ENCODE measurements at places on chromosomes 2 and 18.

- no peak for DNase-seq
These were observed 92.2 kb downstream of the STPG4 start for GRCh38 chr2:47062681-47063537.

DNA sequence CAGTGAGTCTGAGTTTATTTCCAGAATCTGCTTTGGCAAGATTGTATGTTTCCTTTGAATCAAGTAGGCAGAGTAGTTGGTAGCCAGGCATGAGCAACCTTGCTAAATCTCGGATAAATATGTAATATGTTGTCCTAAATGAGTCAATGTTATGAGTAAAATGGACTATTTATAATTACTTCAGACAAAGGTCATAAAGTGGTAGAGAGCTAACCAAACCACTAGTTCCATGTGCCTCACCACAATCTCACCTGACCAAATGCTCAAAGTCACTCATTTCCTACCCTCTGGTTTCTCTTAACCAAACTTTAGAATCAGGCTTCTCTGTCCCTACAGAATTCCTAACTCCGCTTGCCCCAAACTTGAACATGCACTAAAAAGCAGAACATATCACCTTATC lies 261.2 kb upstream of the FSIP2 start:
- no peak for DNase-seq

DNA sequence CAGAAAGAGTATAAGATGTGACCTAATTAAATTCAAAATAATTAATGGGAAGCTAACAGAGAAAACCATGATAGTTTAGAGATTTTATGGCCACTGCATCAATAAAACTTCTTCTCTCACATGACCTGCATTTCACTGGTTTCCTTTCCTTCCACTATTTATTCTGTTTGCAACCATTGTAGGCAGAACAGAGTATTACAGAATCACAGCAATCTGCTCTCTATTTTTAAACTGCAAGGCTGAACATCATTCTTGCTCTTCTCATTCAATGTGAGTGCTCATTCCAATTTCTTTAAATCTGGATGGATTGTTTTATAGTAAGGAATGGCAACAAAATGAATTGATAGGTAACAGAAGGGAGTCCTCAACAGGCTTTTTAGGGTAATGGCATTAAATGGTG lies 715.5 kb upstream of the RAB6C start:
- DNase-seq = no peak

DNA sequence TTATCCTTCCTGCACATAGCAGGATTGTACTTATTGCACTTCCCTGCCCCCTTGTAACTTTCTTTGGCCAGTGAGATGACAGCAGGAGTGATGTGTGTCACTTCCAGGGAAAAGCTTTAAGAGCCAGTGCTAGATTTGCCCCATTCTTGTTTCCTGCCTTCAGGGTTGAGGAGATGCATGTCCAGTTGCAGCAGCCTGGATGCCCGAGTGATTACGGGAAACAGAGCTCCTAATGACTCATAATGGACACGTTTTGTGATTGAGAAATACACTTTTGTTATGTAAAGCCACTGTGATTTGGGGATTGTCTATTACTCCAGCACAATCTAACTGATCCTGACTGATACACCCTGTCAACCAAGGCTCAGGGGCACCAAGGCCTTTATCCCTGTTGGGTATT lies 5.0 kb upstream of the TET3 start:
- no peak for DNase-seq

DNA sequence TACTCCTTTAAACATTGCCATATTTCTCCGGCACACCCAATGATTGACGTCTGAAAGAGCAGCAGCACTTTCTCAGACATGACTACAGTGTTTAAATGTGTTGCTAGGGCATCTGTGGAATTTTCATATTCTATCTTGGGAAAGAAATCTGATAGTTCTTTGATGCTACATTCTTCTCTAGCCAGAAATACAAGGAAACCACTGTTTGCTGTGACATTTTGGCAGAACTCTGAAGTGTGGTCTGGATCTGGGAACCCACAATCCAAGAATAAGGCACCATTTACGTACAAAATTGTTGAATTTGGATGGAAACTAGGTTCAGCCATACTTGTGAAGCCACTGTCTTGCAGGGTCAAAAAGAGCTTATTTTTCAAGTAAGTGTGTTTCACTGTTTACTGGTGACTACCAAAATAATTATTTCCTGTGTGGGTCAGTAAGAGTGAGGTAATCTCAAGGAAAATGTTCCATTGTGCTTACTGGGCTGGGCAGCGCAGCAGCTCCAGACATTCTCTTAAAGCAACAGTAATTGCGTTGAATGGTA lies 21.3 kb upstream of the CD28 start:
- DNase-seq = no peak

DNA sequence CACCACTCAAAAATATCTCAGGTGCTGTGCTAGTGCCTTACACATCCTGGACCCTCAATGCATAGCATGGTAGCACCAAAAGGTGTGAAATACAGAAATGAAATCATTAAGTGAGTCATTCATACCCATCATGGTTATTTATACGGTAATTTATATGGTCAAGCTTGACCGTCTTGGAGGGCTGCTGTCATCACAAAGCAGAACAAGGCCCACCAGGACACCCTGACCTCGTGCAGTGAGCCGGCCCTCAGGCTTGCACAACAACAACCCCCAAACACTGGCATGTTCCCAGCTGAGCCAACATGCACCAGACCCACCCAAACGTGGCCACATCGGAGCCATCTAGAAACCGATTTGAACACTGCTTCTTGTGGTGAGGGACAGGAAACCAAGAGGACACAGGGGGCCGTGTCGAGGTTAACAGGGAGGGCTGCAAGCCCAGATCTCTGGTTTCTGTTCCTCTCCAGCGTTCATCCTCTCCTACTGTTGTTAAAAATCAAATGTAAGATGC lies 378.5 kb upstream of the ID2 start:
- DNase-seq = no peak

- DNase-seq = no peak
These were observed 1.8 kb upstream of the MERTK start for GRCh38 chr2:111896576-111896975.

All from omental fat pad (tissue), 4 donors.